ENCODE measurements at places on chromosomes 5 and 9. TPM values are rescaled to one million over a fixed set of nuclear protein-coding genes. Genes with fewer than 3 reads are reported as not detected.

DNA sequence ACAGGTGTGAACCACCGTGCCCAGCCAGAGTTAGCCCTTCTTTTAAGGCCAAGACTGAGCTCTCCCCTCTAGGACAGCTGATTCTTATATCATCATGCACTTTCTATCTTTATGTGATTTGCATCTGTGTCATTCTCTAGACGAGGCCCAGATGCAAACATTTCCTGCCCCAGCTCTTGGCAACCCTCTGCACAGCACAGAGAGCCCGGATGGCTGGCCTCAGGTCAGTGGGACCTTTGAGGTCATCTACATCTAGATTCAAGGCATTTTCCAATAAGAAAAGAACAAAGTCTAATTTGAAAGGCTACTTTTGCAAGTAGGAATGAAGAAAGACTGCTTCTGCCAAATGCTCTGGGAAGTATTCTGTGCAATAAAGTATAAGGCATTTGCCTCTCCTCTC is 109.0 kb upstream of the DAB2 start:
- H3K27me3 ChIP-seq: peaks cover 32% of the 10 kb centered on the region
- no peak overlapping the region for H3K4me3 ChIP-seq
- H3K4me1 ChIP-seq: no peaks in the 10 kb centered on the region

GRCh38 chr5:143019157-143019556 is 249.0 kb downstream of the ARHGAP26 start:
- DNase-seq: no peak
- no peak overlapping the region for H3K4me3 ChIP-seq
- peaks cover 30% of the 10 kb centered on the region for H3K36me3 ChIP-seq
- H3K4me1 ChIP-seq: peaks cover 27% of the 10 kb centered on the region

- no peak overlapping the region for H3K27ac ChIP-seq
- H3K4me3 ChIP-seq: no peak overlapping the region
- no peaks in the 10 kb centered on the region for H3K4me1 ChIP-seq
- no peaks in the 10 kb centered on the region for H3K36me3 ChIP-seq
These were observed 60.4 kb upstream of the RGMB start for GRCh38 chr5:98713027-98713426.

GRCh38 chr5:2750758-2751464 is 566 bp downstream of the IRX2 start:
- peaks cover 53% of the 10 kb centered on the region for H3K27me3 ChIP-seq
- no peak overlapping the region for H3K27ac ChIP-seq
- no peaks in the 10 kb centered on the region for H3K4me1 ChIP-seq
- no peak for DNase-seq

- no peak overlapping the region for H3K4me3 ChIP-seq
- H3K27me3 ChIP-seq: no peaks in the 10 kb centered on the region
- no peak for DNase-seq
- no peak overlapping the region for H3K27ac ChIP-seq
These were observed 825.9 kb upstream of the GRAMD2B start for GRCh38 chr5:125597338-125597737.

DNA sequence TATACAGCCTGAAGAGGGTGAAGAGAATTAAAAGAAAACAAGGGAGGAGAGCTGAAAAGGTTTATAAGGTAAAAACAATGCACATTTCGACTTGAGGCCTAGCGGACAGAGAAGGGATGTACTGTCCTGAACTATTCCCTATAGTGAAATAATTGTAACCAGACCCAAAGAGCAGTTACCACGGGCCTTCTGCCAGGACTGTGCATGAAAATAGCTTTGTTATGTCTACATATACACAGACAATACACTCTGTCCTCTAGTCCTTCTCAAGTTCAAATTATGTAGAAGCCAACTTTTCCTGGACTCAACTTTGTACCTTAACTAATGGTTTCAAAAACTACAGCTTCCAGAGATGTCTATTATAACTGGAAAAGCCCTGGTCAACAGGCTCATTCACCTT is 223.7 kb downstream of the PCSK5 start:
- H3K4me1 ChIP-seq: no peaks in the 10 kb centered on the region
- no peak for DNase-seq
- H3K36me3 ChIP-seq: no peaks in the 10 kb centered on the region

DNA sequence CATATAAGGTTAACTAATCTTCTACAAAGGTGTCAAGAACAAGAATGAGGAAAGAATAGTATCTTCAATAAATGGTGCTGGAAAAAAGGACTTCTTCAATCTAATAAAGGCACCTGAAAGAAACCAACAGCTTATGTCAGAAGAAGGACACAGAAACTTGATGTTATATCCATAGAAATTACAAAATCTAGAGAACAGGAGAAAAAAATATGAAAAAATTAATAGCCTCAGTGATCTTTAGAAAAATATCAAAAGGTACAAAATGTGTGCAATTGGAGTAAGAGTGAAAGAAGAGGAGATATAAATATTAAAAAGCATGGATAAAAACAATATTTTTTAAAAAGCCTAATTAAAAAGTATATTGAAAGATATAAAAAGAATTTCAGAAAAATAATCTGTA is 18.8 kb upstream of the PRSS3 start:
- H3K36me3 ChIP-seq: no peaks in the 10 kb centered on the region
- H3K27ac ChIP-seq: no peak overlapping the region
- peaks cover 21% of the 10 kb centered on the region for H3K27me3 ChIP-seq
- H3K4me1 ChIP-seq: peaks cover 4% of the 10 kb centered on the region
- no peak for DNase-seq

DNA sequence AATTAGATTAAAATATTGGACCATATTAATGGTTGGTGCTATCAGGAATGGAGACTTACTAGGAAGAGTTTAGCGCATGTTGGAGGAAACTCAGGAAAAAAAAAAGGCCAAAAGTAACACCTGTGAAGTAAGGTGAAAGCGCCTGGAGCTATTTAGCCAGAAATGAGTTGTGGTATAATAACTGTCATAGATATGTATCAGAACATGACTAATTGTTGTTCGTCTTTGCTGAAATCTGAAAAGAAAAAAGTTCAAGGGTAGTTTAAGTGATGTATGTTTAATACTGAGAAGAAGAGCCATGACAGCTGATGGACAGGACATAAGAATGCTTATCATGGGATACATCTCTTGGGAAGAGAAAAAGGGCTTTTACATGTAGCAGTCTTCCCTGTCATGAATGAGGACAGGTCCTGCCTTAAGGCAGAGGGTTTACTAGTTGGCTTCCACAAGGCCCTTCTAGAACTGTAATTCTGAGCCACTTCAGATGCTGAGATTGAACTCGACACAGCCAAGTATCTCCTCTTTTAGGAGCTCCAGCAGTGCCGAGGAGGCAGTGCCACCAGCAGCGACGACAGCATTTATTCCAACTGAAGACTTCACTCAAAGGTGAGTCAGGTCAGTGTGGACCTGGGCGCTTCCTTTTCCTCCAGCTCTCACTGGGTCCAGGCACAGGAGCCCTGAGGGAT is 940 bp upstream of the CAMK4 start:
- peak overlapping the region; percentile 79 for H3K27ac ChIP-seq
- H3K4me3 ChIP-seq: peak overlapping the region; percentile 98
- peak; percentile 52 for DNase-seq
- H3K27me3 ChIP-seq: no peaks in the 10 kb centered on the region
- peaks cover 16% of the 10 kb centered on the region for H3K4me1 ChIP-seq
- peaks cover 29% of the 10 kb centered on the region for H3K36me3 ChIP-seq

DNA sequence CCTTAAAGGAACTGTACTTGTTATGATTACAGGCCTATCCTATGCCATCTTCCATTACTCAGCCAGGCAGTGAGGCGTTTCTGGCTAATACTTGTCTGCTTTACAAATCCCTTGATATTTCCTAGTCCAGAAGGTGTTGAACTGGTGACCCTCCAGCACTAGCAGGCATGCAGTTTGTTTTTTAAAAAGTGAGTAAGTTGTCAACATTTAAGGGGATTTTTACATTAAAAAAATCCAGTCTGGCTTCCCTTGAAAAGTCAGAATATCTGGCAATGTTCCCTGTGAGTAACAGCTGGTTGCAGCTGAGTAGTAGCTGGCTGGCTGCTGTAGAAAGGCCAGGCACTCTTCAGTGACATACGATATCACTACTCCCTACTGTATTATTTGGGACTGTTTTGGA is 21.8 kb downstream of the GRIN3A start:
- no peak overlapping the region for H3K4me3 ChIP-seq
- DNase-seq: no peak
- H3K4me1 ChIP-seq: no peaks in the 10 kb centered on the region

DNA sequence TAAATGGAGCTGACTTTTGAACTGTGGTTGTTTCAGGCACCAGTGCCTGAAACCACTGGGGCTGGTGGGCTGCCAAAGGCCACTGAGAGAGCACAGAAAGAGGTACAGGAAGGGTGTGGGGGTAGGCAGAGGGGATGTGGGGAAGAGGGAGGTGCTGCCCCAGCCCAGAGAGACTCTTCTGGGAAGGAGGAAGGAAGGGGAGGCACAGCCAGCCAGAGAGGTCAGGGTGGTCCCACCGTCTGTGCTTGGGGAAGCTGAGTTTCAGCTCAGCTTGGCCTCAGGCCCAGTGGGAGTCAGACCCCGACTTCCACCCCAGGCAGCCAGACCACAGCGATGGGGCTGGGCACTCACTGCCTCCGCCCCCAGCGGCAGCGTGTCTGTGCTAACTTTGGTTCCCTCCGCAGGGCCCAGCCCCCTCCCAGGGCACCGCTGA is 8.6 kb upstream of the PHYKPL start:
- peak; percentile 77 for DNase-seq
- H3K4me1 ChIP-seq: peaks cover 75% of the 10 kb centered on the region
- H3K27ac ChIP-seq: peak overlapping the region; percentile 96
- peak overlapping the region; percentile 77 for H3K4me3 ChIP-seq
- H3K36me3 ChIP-seq: peaks cover 6% of the 10 kb centered on the region

DNA sequence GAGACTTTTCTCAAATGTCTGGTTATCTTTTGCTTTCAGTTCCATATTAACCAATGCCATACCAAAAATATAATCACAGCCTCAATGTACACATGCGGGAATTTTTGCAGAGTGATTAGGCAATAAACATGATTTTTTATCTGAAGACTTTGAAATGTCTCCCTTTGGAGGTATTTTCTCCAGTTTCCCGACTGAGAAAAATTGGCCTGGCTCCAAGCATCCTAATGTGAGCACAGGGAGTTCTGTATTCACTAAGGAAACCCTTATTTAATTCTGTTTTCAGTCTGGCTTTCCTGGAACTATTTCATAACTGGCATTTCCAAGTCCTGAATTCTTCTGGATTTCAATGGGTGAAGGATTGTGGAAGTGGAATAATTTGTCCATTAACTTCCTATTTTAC is 8.5 kb downstream of the HCN1 start:
- no peaks in the 10 kb centered on the region for H3K36me3 ChIP-seq
- no peak overlapping the region for H3K4me3 ChIP-seq
- H3K27me3 ChIP-seq: no peaks in the 10 kb centered on the region
- no peaks in the 10 kb centered on the region for H3K4me1 ChIP-seq

DNA sequence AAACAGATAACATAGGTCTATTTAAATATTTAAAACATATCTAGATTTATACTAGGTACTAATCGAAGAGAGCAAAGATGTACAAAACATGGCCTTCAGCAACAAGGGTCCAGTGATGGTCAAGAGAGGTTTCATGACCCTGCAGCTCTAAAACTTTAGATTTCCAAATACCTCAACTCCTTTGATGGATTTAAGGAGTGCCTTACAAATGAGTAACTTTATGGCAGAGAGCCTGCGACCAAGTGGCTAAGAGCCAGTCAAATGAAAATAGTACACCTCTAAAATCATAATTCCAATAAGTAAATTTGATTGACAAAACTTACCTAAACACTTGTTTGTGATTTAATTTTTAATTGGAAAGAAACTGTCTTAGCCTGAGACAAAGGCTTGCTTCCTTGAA is 4.7 kb upstream of the SH3RF2 start:
- no peaks in the 10 kb centered on the region for H3K36me3 ChIP-seq
- peaks cover 20% of the 10 kb centered on the region for H3K27me3 ChIP-seq
- no peak for DNase-seq

- peaks cover 22% of the 10 kb centered on the region for H3K27me3 ChIP-seq
- no peak overlapping the region for H3K4me3 ChIP-seq
- H3K36me3 ChIP-seq: no peaks in the 10 kb centered on the region
- no peaks in the 10 kb centered on the region for H3K4me1 ChIP-seq
These were observed 15.7 kb upstream of the TNC start for GRCh38 chr9:115133649-115134048.

Gene LOX
- total RNA-seq: not detected

Gene FBP2
- total RNA-seq: not detected

Gene SIT1
- total RNA-seq: 213 TPM

Gene F2RL2
- total RNA-seq: not detected

Gene UCK1
- total RNA-seq: 36.6 TPM

Gene RNF38
- 39.5 TPM for total RNA-seq

Gene TOPORS
- 11.9 TPM for total RNA-seq

Gene DIRAS2
- total RNA-seq: not detected

Gene SOHLH1
- not detected for total RNA-seq

Gene JAKMIP2
- total RNA-seq: 8.2 TPM
